MG63 (cell line): ENCODE measurements at places on chromosomes 6 and 20. TPM values are rescaled to one million over a fixed set of nuclear protein-coding genes. Genes with fewer than 3 reads are reported as not detected.

The CGA gene
- not detected in 2 replicates for total RNA-seq

The KLHDC3 gene
- total RNA-seq: 34.4 and 51.7 TPM in 2 replicates

The NSFL1C gene
- 57.6 and 62.5 TPM in 2 replicates for total RNA-seq

The SEMG2 gene
- total RNA-seq: not detected in 2 replicates

The HEBP2 gene
- 40.8 and 76.0 TPM in 2 replicates for total RNA-seq

GRCh38 chr6:7910654-7911344 lies at the start of gene TXNDC5:
TXNDC5 (minus strand) TSS chr6:7910788; CDS start chr6:7910776, 12 bp downstream.
- peak; percentile 83 for DNase-seq

DNA sequence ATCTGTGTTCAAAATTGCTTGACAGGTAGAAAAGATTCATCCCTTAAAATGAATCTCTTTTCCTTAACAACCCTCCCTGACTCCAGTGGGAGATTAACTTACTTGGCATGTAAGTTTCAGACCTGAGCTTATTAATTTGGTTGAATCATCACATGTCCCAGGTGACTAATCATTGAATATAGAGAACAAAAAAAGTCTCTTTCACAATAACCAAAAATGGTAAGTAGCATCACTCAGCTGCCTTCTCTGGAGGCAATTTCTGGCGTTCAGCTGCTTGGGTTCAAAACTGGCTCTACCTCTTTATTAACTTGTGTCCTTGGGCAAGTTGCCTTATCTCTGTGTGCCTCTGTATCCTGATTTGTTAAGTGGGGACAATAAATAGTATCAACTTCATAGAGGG lies 2.9 kb downstream of the C6orf141 start:
- no peak for DNase-seq

DNA sequence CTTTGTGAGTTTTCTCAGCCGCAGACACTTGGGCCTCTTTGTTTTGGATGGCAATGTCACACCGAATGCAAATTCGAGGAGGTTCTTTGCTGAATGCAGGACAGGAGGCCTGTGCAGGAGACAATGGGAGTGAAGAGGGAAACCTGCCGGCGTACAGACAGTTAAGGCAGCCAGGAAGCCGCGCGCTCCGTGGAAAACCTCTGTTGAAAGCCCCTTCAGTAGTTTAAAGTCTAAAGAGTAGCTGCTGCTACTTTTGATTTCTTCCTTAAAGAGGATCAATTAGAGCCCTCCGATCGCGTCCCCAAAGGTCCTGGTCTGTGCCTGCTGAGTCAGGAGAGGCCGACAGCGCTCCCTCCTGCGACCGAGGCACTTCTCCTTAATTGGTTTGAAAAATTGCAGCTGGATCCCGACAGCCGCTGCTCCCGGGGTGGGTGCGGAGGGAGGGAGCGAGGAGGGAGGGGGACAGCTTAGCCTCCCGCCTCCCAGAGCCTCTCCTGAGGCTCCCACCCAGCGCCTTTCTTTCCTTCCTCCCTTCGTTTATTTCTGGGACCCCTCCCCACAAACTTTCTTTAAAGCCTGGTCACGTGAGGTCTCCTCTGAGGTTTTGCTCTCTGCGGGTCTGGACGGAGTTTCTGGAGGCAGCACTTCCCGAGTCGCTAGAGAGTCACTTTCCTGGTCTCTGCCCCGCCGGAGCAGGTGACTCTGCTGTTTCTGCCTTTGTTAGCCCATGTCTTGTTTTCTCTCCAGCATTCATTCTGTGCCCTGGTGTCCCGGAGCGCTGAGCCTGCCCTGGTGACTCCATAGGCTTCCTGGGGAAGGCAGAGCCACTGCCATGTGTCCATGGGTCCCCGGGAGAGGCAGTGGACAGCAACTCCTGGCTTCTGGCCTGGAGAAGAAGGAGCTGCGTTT lies 22.3 kb upstream of the RPP40 start:
- no peak for DNase-seq
